ENCODE measurements at places on chromosomes 5 and 9. TPM values are rescaled to one million over a fixed set of nuclear protein-coding genes. Genes with fewer than 3 reads are reported as not detected.

- DNase-seq: no peak
These were observed 53.4 kb downstream of the CDH10 start for GRCh38 chr5:24591426-24591825.

The PTPN3 gene
- 4.2 TPM for total RNA-seq

- DNase-seq: no peak
These were observed 451.8 kb upstream of the FTMT start for GRCh38 chr5:121399879-121400278.

GRCh38 chr5:137470111-137470920, 28.8 kb downstream of the SPOCK1 start:
- DNase-seq: no peak

DNA sequence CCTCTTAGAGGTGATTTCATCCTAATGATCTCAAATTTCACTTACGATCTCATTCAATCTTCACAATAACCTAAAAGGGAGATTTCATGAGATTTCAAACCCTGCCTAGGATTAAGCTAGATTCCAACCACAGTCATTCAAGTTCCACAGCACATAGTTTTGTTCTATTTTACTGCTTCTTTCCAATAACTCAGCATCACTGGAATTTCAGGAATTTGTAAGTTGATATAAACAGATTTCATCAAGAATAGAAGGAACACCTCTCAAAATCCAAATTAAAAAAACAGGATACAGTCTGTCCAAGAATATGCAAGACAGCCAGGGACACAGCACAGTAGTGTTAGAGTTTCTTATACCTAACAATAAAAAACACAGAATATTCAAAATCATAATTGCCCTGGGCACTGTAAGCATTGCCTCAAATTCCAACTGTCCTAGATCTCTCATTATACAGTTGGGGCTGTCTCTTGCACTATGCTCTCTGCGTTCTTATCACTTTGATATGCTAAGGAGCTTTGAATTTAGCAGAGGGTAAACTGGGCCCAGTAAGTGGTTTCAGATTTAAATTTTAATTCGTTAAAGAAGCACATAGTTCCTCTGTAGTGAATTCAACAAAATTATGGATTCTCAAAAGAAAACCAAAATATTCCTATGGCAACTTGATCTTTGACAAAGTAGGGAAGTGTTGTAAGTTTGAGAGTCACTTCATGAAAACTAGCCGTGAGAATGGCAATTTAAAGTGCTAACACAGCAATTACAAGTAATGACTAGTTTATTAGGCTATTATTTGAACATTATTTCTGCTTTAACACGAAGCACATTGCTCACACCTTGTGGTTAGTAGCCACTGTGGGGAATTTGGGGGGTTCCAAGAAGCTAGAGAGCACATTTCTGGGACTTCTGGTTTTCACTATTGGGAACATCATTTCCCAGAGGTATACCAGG, 478.6 kb upstream of the C9orf72 start:
- no peak for DNase-seq

The CDX1 gene
- 0.21 TPM for total RNA-seq

The CDH9 gene
- 0.53 TPM for total RNA-seq

DNA sequence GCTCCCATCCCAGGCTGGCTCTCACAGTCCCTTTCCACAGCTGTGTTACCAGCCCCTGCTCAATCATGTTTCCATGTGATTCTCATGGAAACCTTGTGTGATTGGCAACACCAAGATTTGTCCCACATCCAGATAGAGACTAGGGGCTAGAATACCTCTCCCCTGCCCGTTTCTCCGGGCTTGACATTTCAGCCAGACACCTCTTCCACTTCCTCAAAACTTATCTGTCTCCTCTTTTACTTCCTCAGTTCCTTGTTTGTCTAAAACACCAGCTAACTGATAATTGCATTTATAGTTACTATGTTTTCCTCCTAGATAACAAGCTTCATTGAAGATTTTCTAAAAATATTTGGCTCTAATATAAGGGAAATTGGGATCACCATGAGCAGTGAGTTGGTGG, 16.6 kb upstream of the KCNMB1 start:
- DNase-seq: no peak

DNA sequence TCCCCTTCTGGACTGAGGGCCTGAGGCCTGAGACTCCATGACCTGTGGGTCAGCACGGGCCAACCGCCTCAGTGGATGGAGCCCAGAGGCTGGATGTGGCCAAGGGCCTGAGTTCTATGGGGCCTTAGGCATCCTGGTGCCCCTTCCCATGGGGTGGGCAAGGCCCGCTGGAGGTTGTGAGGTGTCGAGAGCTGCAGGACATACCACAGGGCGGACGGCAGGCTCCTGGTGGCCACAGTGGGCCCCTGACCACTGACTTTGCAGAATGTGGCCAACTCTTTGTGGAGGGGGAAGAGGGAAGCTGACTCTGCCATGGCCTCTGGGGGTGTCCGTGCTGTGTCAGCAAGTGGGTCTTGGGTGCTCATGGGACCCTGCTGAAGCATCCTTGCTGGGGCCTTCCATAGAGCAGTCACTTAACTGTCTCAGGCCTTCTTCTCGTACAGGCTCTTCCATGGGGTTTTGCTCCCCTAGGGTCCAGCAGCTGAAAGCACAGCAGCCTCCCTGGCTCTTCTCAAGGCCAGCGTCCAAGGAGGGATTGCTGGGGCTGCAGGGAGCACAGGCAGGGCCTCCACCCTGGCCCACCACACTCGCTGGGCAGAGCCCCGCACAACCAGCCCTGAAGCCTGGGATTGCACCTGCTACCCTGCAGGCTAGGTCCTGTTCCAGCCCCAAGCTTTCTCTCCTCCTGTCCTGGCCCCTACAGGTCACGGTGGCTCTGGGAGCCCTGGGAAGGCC, 21.6 kb upstream of the SLC9A3 start:
- no peak for DNase-seq

GRCh38 chr5:79318935-79319614, 83.1 kb downstream of the JMY start:
- no peak for DNase-seq

DNA sequence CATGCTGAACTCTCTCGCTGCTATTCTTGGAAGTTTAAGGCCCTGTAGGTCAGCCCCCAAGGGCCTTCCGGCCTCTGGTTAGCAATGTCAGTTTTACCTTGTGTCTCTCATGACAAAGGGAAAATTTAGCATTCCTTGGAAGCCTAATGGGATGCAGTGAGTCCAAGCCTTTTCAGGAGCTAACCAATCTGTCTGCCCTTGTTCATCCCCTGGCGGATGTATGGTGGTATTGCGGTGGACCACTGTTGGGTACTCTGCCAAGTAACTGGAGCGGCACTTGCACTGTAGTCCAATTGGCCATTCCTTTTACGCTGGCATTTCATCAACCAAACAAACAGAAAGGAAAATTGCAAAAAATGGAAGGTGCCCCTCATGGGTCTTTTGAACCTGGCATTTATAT, 318.4 kb upstream of the NMUR2 start:
- DNase-seq: no peak

DNA sequence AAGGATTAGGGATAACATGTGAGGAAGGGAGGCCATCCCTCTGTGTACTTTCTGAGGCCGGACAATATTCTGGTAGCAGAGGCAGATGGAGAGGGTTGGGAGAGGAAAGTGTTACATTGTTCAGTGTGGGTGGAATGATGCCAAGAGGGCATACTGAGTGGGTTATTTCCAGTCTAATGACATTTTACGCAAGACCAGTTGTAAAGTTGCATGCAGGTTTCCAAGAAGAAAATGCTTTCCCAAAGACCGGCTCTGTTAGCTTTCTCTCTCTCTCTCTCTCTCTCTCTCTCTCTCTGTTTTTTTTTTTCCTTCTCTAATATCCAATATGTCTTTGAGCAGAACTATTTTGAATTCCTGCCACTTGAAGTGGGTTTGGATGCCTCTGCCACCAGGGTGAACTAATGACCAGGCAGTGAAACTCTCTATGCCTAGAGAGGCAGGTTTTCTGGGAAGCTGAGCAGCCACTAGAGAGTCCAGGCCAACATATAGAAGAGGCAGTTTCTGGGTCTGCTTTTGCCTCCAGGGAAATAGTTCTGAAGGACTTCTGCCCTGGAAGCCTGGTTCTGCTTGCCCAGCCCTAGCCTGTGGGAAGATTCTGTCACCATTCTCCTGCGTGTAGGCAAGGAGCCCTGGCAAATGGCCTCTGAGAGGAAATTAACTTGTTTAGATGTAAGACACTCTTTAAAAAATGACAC, 24.4 kb upstream of the ZNF366 start:
- DNase-seq: no peak

DNA sequence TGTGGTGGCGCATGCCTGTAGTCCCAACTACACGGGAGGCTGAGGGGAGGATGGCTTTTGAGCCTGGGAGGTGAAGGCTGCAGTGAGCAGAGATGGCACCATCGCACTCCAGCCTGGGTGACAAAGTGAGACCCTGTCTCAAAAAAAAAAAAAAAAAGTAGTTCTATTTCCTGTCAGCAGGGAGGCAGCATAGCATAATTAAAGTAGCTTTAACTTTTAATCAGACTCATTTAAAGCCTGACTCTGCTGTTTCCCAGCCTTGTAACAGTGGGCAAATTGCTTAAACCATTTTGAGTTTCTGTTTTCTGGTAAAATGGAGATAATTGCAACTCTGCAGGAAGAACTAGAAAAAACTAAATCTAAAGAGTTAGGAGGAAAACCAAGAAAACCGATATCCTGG, 31.2 kb downstream of the CNOT6 start:
- no peak for DNase-seq

DNA sequence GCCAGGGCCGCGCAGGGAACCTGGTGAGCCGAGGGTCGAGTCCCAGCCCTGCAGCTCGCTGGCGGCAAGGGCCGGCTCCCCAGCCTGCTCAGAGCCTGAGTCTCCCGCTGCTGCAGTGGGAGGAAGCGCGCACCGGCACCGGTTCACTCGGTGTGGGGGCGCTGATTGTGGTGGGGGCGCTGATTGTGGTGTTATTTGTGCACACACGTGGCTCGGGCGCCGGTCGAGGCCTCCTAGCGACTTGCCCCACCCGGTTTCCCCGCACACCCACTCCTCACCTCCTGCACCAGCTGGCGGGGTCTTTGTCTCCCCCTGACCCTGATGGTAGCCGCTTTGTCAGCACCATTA, 266.7 kb downstream of the NSG2 start:
- DNase-seq: no peak

DNA sequence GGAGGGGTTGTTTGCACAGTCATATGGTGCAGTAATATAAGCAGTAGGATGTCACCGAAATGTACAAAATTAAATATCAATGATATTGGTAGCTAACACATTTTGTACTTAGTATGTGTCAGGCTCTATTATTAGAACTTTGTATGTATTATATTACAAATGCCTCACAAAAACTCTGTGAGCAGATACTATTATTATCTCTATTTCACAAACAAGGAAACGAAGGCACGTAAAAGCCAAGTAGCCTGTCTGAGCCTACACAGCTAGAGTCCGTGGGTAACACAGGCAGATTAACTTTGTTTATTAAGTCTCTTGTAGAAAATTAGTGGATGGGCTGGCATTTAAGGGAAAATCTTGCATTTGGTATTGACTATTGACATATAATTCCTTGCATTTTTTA, 284.3 kb upstream of the DAB2 start:
- no peak for DNase-seq

GRCh38 chr5:142770650-142771609, 753 bp downstream of the ARHGAP26 start:
- DNase-seq: no peak

The LPAR1 gene
- total RNA-seq: 134 TPM

DNA sequence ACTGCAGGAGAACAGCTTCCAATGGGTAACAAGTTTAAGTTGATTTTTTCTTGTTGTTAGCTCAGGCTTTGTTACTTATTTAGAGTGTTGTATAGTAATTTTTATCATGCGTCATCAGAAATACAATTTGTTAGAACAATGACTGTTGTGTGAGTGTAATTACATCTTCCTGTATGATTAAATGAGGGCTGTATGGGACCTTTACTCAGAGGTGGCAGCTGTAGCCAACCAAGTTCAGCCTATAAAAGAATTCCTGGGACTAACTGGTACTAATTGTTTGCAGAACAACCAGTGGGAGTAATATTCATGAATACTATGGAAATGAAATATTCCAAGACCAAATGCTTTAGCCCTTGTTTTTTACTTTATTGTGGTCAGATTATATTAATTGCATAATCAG, 30.8 kb upstream of the TJP2 start:
- DNase-seq: no peak

The C5orf15 gene
- total RNA-seq: 81.7 TPM

DNA sequence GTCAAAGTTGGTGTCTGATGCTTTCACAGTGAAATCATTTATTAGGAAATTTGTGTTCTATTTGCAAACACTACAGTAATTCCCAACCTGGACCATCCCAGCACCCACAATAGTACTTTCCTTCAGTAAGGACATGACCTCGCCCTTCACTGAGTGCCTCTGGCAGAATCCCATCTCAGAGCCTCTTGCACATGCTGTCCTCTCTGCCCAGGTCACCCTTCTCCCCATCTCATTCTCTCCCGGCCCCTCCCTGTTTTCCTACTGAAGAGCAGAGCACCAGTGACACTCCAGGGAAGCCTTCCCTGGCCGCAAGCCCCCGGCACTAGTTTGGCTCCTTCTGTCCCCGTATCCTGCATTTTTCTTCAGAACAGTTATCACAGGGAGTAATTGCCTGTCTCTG, 220.4 kb downstream of the MAPKAP1 start:
- DNase-seq: no peak

The CDC20B gene
- not detected for total RNA-seq

GRCh38 chr9:76676857-76677256, 87.4 kb upstream of the PCA3 start:
- no peak for DNase-seq

GRCh38 chr5:172441262-172441751, 13.0 kb downstream of the SH3PXD2B start:
- DNase-seq: no peak

GRCh38 chr9:74245866-74246497, 251.2 kb upstream of the RORB start:
- no peak for DNase-seq

DNA sequence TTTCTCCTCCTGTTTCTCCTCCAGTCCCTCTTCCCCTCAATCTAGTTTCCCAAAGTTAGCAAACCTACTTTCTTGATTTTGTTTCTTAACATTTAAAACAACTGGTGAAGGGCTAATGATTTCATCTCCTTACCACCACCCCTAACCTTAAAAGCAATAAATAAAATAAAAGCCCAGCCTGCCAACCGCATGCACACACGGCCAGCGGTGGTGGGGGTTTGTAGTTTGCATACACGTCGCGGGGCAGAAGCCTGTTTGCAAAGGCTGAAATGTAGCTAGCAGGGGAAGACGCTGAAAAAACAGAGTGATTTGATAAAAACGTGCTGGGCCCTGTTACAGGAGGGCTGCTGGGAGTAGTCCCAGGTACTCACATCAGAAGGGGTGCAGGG, 1.9 kb upstream of the DMRT2 start:
- DNase-seq: no peak

The WNT8A gene
- not detected for total RNA-seq

The ORM2 gene
- not detected for total RNA-seq

DNA sequence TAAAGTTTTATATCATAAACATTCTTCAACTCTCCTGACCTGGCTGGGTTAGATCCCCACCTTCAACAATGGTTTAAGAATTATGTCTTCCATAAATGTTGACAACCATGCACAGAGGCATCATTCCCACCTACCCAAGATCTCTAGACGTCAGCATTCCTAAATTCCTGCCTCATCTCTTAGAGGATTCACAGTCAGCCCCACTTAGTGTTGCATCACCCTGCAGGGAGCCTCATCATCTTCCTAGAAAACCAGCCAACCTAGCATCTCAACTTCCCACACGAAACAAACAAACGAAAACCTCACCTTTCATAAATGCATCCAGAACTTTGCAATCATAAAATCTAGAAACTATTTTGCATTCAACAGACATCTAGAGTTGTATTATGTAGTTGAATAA, 816.1 kb upstream of the C9orf72 start:
- DNase-seq: no peak

Measured in urinary bladder (tissue), 4 donors.